ENCODE measurements at places on chromosomes 6 and 20. TPM values are rescaled to one million over a fixed set of nuclear protein-coding genes. Genes with fewer than 3 reads are reported as not detected.

- DNase-seq, result no peak
These were observed 77.0 kb upstream of the NHSL1 start for GRCh38 chr6:138576313-138576712.

DNA sequence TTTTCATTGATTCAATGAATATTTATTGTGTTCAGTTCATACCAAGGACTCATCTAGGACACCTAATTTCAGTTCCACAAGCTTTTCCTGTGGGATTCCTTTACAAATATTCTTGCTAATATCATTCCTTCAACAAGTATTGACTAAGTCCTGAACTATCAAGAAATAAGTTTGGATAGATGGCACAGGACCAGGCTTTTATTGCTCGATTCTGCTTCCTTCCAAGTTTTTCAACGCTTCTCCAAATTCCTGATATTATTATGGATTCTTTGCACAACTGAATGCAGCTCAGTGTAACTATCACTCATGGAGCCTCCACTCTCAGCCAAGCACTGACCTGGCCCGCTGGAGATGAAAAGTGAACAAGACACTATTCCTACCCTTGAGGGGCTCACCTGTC, 32.7 kb upstream of the COL21A1 start:
- no peak for DNase-seq

DNA sequence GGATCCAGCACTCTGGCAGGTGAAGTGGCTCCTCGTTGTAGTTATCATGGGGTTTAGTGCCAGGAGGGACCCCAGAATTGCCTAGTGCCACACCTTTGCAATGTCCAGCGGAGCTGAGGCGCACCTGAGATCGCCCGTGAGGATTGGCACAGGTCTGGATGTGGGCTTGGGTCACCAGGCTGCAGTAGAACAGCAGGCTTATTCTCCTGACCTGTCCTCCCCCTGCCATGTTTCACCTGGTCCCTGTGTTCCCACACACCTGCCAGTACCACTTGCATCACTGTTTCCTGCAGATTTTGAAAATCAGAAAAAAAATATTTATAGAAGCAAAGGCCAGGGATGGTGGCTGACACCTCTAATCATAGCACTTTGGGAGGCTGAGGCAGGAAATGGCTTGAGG, 16.7 kb downstream of the ENTPD6 start:
- no peak for DNase-seq

GRCh38 chr20:60467078-60467477, 508.9 kb downstream of the CDH26 start:
- no peak for DNase-seq

- peak; percentile 1 for DNase-seq
These were observed 181.2 kb upstream of the POU3F2 start for GRCh38 chr6:98653179-98653578.

- no peak for DNase-seq
These were observed 99.4 kb upstream of the RIPOR2 start for GRCh38 chr6:25035174-25035511.

GRCh38 chr6:35178932-35179832, 34.6 kb upstream of the SCUBE3 start:
- no peak for DNase-seq

GRCh38 chr20:3606021-3606420, 57.2 kb downstream of the GFRA4 start:
- DNase-seq, result no peak

Gene CST1
- not detected for total RNA-seq

Gene FILIP1
- 0.17 TPM for total RNA-seq

Gene APCDD1L
- total RNA-seq, result 5.7 TPM

Gene SPDEF
- not detected for total RNA-seq
